GM23248 (cell line): ENCODE measurements at places on chromosomes 11 and 22.

- peak; percentile 68 for DNase-seq
These were observed 1404.2 kb downstream of the BRD1 start for GRCh38 chr22:48423481-48423911.

- DNase-seq: no peak
These were observed 767.9 kb upstream of the API5 start for GRCh38 chr11:42543844-42544419.

DNA sequence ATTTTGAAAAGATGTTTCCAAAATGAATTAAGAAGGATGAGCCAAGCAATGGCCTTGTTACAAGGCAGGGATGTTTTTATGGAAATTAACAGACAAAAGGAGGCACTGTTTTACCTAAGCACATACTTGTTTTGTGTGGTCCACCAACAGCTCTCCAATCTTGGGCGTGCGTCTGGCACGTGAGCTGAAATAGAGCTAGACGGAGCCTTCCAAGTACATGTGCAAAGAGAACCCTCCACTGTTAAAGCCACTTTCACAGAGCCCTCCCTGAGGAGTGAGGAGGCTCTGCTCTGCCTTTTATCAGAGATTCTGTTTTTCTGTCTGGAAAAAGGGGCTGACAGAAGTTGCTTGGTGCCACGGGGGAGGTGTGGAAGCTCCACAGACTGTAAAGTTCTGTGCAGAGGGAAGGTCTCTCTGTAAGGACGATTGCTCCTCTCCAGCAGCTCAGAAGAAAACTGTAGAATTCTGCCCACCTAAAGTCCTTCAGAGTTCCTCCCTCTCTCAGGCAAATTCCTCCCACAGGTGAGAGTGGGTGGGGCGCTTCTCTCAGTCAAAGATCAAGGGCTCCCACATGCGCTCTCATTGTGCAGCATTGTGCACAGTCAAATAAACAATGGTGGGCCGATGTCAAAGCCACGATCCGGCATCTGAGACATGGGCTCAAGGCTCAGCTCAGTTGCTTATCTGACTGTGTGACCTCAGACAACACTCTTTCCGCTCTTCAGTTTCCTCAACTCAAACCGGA lies 92.6 kb upstream of the CSNK2A3 start:
- no peak for DNase-seq

DNA sequence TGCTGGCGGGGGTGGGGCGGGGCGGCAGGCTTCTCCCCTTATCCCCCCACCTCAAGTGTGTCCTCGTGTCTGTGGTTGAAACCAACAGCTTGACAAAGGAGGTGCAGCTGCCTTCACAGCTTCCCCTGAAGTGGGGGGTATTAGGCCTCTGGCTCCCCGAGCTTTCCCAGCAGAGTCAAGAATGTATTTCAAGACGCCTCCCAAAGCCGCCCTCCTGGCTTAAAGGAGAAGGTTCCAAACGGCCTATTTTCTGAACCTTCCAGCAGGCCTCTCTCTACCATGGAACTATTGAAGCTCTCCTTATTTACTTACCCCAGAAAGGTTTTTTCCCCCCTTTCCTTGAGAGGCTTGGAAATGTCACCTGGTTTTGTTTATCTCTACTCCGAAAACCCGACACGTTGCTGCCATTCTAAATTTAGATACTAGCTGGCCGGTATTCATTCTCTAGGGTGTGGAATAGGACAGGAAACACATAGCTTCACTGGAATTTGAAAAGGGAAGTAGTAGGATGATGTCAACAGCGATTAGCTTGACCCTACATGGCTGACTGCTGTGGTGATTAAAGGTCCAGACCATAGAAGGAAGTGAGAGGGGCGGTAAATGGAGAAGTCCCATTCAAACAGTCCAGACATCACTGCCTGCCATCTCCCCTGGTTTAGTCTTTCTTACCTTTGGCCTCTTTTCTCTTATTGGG lies 671 bp upstream of the PICALM start:
- DNase-seq: peak; percentile 96

- peak; percentile 18 for DNase-seq
These were observed 775 bp downstream of the FAM181B start for GRCh38 chr11:82732734-82733443.

DNA sequence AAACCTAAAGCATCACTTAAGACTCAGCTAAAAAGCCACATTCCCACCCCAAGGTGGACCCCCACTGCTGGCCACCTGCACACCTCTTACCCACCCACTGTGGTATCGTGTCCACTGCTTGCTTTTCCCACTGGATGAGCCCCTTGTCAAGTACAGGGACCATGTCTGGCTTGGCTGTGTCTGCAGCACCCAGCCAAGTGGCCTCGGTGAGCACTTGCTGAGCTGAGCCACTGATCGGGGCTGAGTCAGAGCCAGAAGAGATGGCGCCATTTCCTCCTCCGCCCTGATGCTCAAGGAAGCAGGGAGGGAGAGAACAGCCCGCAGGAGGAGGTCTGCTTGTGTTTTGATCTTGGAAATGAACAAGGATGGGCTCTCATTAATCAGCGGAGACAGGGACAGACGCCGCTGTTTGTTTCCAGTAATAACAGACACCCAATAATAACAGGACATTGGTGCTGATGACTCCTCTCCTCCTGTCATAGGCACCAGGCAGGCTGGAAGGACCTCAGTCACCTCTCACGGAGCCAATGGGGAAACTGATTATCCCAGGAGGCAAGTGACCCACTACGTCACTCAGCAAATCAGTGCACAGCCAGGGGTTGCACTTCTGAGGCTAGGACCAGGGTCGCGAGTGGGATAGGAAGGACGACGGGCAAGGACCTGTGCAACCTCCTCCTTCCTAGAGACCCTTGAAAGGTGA lies 85.2 kb upstream of the RTL6 start:
- peak; percentile 80 for DNase-seq

GRCh38 chr22:37559901-37560607 lies at the start of gene CDC42EP1:
Gene CDC42EP1 (plus strand): TSS chr22:37560480. CDS start chr22:37566350, 5,870 bp downstream.
- DNase-seq: peak; percentile 82

DNA sequence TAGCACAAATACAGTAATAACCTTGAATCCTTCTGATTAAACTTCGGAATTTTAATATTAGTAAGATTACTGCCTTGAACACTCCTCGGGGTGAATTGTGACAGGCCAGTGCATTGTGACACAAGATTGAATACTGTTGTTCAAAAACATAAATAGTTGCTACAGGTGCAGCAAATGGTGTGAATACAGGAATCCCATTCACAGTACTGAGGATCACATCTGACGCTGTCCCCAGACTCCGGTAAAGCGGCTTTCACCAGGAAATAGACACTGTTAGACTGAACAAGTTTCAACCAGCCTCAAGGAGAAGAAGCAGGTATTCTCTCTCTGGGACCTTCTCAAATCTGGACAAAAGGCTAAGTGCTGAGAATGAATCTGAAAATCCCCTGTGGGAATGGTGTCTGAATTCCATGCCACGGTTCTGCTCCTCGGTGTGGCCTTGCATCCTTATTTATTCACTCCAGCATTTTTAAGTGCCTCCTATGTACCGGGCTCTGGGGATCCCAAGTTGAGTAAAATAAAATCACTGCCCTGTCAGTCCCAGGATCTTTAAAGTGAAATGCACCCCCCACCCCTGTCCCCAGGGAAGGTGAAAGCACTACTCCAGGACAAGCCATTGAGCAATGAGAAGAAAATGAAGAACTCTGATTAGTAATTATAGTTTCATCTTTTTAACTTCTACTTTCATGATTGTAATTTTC lies 3.4 kb downstream of the LGR4 start:
- no peak for DNase-seq

GRCh38 chr11:13038366-13038765 lies 29.2 kb downstream of the RASSF10 start:
- peak; percentile 24 for DNase-seq

- no peak for DNase-seq
These were observed 65.0 kb downstream of the SEZ6L start for GRCh38 chr22:26234296-26234695.

GRCh38 chr11:46321757-46322156 lies 25.5 kb upstream of the DGKZ start:
- peak; percentile 36 for DNase-seq

- DNase-seq: no peak
These were observed 53.2 kb downstream of the NAT10 start for GRCh38 chr11:34158661-34159060.

DNA sequence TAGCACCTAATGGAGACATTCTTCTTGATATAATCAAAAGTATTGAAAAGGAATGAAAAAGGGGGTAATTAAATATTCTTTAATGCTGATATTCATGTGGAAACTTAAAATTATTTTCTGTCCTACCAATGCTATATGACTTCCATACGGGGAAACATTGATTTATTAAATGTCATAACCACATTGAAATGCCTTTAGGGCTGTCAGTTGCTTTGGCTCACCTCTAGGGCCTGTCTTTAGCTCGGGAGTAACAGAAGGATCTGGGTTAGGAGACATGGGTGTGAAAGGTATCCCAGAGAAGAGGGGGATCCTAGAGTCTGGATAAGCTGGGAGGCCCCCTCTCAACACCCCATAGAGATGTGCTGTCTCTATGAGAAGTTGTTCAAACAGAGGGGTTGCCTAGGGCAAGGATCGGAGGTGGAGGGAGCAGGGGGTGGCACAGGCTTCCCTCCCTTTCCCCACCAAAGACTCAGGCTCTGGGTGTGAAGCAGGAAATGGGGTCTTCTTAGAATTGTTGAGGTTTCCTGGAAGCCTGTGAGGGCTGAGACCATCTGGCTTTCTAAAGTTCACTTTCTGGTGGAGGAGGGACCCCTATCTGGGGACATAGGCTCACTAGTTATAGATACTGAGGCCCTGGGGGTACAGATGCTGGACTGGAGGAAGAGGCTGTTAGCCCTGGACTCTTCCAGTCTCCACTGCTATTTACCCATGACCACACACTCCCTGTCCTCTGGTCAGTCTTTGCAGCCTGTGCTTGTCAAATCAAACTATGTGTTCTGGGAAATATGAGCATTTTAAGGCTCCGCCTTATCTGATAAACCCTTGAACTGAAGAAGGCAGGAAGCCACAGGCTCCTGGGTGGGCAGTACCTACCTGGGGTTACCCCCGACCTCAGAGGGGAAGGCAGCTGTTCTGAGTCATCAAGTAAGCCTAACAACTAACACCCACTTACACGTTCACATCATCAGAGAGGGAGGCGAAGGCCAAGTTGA lies 55.8 kb upstream of the RRAS2 start:
- DNase-seq: peak; percentile 49

DNA sequence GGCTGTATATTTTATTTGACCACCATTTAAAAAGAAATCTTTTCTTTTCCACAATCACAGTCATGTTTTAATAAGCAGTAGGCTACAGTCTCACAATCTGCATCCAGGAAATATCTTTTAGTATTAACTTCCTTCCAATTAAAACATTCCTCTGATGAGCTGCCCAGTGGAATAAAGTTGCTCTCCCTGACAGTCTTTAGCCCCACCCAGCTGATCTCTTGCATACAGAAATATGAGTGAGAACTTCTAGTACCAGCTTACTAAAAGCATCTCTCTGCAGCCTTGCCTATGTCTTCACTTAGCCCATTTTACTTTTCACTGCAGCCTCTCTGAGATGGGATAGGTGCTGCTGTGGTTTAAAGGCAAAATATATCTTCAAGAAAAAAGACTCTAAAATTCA lies 143.4 kb upstream of the ANO3 start:
- peak; percentile 55 for DNase-seq

- DNase-seq: no peak
These were observed 35.3 kb downstream of the C11orf65 start for GRCh38 chr11:108431997-108432396.

DNA sequence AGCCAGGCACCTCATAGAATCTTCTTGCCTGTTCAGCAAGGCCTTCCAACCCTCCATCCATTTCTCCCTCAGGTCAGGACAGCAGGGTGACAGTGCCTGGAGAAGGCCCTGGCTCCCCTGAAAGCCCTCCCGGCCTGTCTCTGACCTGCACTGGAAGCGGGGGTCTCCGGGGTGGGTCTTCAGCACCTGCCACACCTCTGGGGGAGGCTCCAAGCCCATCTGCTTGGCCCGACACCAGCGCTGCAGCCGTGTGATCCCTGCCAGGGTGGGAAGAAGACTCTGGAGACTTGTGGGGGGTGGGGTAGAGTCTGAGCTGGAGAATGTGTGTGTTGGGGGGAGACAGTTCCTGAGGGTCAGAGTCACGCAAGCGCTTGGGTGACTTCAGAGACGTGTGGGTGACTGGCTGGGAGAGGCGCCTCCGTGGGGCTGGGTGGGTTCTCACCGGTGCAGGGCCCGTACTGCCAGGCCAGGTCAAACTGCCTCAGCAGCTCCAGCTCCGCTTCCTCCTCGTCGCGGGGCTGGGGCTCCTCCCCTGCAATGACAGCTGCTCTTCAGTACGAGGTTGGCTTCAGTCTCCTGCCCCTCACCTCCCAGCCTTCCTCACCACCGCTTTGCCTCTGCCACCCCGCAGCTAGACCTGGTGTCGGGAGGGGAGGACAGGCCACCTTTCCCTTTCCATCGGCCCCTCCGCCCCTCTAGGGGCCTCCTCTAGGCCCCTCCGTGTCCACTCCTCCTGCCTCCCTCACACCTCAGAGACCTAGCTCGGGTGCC lies 615 bp downstream of the POLD4 start:
- DNase-seq: peak; percentile 65

DNA sequence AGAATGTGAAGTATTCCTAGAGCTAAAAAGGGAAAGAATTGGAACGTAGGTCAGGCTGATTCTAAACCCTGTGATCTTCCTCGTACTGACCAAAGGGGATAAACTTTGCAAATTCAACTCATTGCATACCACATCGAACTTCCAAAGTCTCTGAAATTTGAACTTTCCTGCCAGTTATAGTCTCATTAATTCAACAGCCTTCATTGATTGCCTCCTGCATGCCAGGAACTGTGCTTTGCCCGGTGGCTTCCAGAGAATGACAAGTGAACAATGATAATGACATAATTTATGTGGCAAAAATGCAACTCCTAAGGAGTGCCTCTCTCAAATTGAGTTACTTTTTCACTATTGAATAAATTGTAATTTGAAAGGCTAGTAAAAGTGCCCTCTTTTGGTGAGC lies 107.7 kb upstream of the LDLRAD3 start:
- DNase-seq: no peak

- DNase-seq: peak; percentile 96
These were observed 13.3 kb downstream of the ARHGAP1 start for GRCh38 chr11:46686886-46687795.

- DNase-seq: no peak
These were observed 410.0 kb downstream of the OPCML start for GRCh38 chr11:133122256-133122655.

DNA sequence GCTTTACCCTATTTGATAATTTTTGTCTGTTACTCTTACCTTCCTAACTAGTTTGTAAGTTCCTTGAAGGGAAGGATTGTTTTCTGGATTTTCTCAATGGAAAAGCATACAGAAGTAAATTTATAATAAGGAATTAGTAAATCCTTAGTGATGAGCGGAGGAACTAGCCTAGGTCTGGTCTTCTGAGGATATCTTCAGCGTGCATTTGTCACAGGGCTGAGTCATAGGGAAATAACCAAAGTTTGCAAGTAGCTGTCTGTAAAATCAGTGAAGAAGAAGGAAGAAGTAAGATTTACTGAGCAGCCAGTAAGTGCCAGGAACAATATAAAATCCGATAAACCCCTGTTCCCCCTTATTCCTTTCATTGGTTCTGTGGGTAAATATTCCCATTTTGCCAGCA lies 162.7 kb upstream of the SORL1-AS1 start:
- peak; percentile 68 for DNase-seq
